ENCODE measurements at places on chromosomes 2 and 18.

DNA sequence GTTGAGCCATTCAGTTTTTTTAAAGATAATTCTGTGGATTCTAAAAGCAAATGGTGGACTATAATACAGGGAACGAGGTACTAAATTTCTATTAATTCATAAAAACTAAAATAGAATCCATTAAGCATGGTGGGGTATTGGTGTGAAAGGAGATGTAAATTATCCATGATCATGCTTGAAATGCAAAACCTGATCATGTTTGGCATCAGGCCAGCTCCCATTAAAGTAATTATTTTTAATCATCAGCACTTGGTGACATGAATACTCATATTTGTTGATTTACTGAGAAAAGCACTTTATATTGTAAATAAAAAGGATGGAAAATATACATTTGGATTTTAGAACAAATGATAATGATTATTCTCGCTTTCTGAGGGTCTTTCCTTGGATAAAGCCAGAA is 232.3 kb upstream of the MEIS1 start:
- no peak for DNase-seq

GRCh38 chr2:97831121-97831520 is 117.7 kb downstream of the ZAP70 start:
- no peak for DNase-seq

DNA sequence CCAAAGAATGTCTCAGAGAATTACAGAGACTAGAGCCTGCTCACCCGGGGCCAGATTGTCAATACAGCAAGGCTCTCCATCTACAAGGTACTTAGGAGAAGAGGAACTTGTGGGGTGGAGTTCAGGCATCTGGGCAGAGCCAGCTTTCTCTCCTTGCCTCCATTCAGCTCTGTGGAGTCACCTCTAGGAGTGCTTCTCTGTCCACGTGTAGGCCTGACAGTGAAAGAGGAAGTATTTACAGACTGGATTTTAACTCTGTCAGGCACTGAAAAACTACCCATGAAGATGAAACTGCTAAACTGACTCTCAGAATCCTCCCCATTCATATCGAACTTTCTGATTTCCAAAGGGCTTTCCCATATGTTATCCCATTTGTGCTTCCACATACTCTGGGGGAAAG is 315.6 kb downstream of the SETBP1 start:
- DNase-seq = no peak

DNA sequence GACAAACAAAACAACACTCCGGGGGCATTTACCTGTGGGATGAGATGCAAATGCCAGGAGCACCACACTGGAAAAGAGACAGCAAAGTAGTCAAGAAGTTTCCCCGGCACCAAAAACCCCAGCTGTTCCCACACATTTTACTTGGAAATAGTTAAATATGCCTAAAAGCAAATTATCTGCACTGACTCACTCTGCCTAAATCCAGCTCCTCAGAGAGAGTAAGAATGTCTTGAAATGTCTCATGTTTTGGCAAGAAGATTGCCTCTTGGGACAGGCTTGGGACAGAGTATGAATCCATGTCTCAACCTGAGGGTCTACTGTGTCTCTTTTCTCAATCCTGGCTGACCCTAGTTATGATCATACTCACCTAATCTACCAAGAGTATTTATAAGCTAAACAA is 87.5 kb upstream of the RIOK3 start:
- DNase-seq = peak; percentile 77

DNA sequence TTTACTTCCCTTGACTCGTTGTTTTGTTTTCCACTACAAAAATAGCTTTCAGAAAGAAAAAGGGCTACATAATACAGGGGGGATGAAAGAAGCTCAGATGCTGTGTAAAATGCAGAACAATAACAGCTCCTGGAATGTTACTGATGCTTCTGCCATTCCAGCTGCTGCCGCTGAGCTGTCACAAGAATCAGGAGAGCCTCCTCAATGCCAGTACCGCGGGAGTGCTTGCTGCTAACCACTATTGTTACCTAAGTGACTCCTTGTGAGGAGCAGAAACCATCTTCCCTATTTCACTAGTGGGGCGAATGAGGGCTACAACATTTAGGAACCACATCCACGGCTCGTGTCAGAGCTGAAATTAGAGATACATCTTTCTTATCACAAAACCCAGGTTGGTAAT is 384.8 kb downstream of the GALR1 start:
- no peak for DNase-seq

DNA sequence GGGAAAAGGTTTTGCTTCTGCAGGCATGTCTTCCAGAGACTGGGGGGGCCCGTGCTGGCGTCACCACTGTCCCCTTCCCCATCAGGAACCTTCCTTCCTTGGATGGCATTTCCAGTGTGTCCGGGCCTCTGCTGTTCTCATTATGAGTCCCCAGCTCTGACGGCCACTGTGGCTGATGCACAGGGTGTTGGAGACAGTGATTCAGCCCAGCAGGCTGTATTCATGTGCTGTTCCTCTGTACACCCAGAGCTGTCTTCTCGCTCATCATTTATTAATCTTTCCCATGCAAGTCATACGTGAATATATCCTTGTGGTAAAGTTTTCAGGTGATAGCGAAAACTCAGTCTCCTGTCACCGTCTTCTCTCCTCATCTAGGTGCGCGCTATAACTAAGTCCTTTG is 57.7 kb downstream of the ASAP2 start:
- peak; percentile 67 for DNase-seq

DNA sequence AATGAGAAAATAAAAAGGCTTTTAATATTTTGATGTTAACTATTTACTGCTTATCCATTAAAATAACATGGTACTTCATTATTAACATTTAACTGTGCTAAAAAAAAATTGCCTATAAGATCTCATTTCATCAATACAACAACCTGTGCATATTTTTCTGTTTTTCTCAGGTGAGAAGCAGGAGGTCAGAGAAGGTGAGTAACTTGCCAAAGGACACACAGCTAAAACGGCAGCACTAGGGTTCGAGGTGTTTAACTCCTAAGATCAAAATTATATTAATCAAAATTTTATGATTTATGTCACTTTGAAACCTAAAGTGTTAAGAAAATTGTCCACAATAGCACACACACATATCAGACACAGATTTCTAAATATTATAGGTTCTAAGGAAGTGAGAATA is 366.0 kb downstream of the TGIF1 start:
- DNase-seq = no peak

DNA sequence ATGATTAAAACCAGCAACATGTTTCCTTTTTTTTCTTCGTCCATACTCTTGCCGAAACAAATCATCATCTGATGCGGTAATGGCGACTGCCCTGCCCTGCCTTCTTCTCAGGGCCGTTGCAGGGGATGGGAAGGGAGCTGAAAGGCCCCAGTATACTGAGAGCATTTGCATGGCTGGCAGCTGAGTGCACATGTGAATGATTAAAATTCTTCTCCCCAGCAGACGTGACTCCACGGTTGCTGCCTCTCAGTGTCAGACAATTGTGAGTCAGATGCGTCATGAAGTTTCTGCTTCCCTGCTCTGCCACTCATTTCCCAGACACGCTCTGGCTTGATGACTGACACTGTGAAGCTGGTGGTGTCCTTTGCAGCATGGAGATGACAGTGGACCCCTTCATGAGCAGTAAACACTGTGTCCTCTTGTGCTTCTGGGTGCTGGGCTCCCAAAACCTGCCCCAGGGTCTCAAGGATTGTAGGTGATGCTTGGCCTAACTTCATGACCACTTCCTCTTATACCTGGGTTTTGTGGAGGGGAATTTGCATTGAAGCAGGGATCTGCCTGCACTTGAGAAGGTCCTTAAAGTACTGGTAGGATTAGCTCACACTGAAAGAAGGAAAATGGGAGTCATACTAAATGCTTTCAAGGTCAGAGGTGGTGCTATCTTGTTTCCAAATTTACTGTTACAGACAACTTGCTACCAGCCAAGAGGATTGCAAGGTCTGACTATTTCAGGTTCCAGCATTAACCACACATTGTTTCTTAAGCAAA is 222.5 kb upstream of the COPS8 start:
- DNase-seq = peak; percentile 99
